ENCODE measurements at places on chromosomes 2 and 18.

GRCh38 chr2:221570321-221570935 is 1.7 kb downstream of the EPHA4 start:
- H3K27ac ChIP-seq = no peak overlapping the region
- no peaks in the 10 kb centered on the region for H3K36me3 ChIP-seq
- H3K4me3 ChIP-seq = peak overlapping the region; percentile 74
- DNase-seq = no peak
- H3K27me3 ChIP-seq = peaks cover 38% of the 10 kb centered on the region

DNA sequence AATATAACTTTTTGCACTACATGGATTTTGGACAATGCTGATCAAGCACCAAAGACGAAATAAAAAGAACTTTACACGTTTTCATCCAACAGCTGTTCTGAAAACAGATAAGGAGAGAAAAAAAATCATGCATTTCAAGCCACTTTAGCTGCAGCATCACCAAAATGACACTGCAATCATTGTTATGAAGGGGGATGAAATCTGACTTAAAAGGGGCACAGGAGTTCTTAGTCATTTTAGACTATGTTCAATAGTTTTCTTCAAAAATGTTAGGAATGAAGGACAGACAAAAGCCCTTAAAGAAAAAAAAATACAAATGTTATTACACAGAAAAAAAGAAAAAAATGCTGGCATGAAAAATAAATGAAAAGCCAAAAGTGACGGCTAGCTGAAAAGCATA is 71.2 kb downstream of the CUL3 start:
- H3K27ac ChIP-seq = no peak overlapping the region
- H3K4me1 ChIP-seq = peaks cover 10% of the 10 kb centered on the region

- no peak overlapping the region for H3K4me3 ChIP-seq
- no peak overlapping the region for H3K27ac ChIP-seq
- no peaks in the 10 kb centered on the region for H3K27me3 ChIP-seq
- DNase-seq = no peak
- peaks cover 3% of the 10 kb centered on the region for H3K36me3 ChIP-seq
Observed at GRCh38 chr2:173191601-173192000, 116.0 kb downstream of the MAP3K20 start.

DNA sequence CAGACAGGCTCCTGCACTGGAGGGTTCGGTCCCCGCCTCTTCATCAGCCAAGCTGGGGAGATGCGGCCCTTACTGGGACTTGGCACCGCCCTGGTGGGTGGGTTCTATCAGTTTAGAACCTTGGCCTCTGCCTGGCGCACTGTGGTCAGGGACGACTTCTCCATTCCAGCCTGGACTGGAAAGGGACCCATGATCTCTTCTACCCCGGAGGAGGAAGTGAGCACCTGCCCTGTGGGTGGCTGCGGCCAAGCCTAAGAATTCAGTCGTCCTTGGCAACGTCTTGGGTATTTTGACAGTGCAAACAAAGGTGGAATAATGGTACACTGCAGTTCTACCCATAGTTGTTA is 106.9 kb upstream of the CD302 start:
- H3K27me3 ChIP-seq = no peaks in the 10 kb centered on the region
- peak overlapping the region; percentile 44 for H3K27ac ChIP-seq
- H3K4me3 ChIP-seq = peak overlapping the region; percentile 62
- no peaks in the 10 kb centered on the region for H3K4me1 ChIP-seq

GRCh38 chr2:125397535-125398251 is 1258.3 kb upstream of the GYPC start:
- H3K36me3 ChIP-seq = no peaks in the 10 kb centered on the region
- H3K27ac ChIP-seq = no peak overlapping the region
- H3K4me1 ChIP-seq = no peaks in the 10 kb centered on the region
- H3K27me3 ChIP-seq = no peaks in the 10 kb centered on the region
- H3K4me3 ChIP-seq = no peak overlapping the region
- no peak for DNase-seq

GRCh38 chr2:161415034-161415986 is 787 bp upstream of the TBR1 start:
- H3K4me1 ChIP-seq = peaks cover 44% of the 10 kb centered on the region
- no peaks in the 10 kb centered on the region for H3K36me3 ChIP-seq
- H3K27me3 ChIP-seq = peaks cover 62% of the 10 kb centered on the region

- DNase-seq = no peak
- H3K4me3 ChIP-seq = no peak overlapping the region
- H3K4me1 ChIP-seq = no peaks in the 10 kb centered on the region
- no peaks in the 10 kb centered on the region for H3K27me3 ChIP-seq
- no peak overlapping the region for H3K27ac ChIP-seq
Observed at GRCh38 chr2:158894078-158894477, 74.4 kb upstream of the TANC1 start.

GRCh38 chr18:79856119-79857007 is 58.6 kb downstream of the KCNG2 start:
- peak; percentile 64 for DNase-seq
- H3K36me3 ChIP-seq = no peaks in the 10 kb centered on the region
- no peaks in the 10 kb centered on the region for H3K27me3 ChIP-seq
- peak overlapping the region; percentile 10 for H3K4me3 ChIP-seq
- no peaks in the 10 kb centered on the region for H3K4me1 ChIP-seq

DNA sequence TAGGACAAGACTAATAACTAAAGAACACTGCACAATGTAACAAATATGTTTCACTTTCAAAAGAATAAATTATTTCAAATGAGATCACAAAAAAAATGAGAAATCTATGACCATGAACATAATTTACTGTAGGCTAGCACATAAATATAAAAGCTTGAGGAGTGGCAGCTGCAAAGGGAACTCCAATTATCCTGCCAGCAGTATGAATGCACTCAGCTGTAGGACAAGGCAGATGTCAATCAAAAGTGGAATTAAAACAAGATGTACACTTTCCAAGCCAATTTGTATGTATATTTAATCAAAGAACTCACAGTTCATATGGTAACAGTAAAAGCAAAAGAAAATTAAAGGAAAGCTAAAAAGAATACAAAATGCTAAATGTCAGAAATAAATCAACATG is 76.6 kb upstream of the NCKAP5 start:
- no peaks in the 10 kb centered on the region for H3K36me3 ChIP-seq
- no peak for DNase-seq
- H3K27ac ChIP-seq = no peak overlapping the region
- H3K4me3 ChIP-seq = no peak overlapping the region

GRCh38 chr2:152336119-152336853 is 1.3 kb downstream of the FMNL2 start:
- H3K4me3 ChIP-seq = peak overlapping the region; percentile 90
- no peaks in the 10 kb centered on the region for H3K27me3 ChIP-seq
- H3K36me3 ChIP-seq = no peaks in the 10 kb centered on the region
- DNase-seq = peak; percentile 80

DNA sequence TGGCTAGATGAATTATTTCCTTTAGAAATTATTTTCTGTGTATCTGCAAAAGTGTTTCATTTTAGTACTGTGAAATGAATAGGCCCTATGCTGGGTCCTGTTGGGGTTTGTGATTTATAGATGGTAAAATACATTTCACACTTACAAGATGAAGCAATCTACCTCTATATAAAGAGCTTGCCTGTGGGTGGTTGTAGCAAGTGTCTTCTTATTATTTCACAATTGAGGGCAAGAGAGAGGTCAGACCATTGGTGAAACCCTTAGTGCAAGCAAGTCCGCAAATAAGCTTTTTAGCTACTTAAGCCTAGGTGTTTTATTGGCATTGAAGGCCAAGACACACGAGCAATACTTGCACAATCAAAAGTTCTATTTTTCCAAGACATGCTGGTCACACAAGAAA is 153.1 kb downstream of the FMNL2 start:
- no peaks in the 10 kb centered on the region for H3K27me3 ChIP-seq
- no peak for DNase-seq
- no peak overlapping the region for H3K4me3 ChIP-seq
- H3K36me3 ChIP-seq = no peaks in the 10 kb centered on the region
- H3K4me1 ChIP-seq = peaks cover 37% of the 10 kb centered on the region
- no peak overlapping the region for H3K27ac ChIP-seq

- H3K4me1 ChIP-seq = no peaks in the 10 kb centered on the region
- H3K27ac ChIP-seq = no peak overlapping the region
- H3K36me3 ChIP-seq = no peaks in the 10 kb centered on the region
Observed at GRCh38 chr2:178298785-178299212, 104.5 kb downstream of the OSBPL6 start.

DNA sequence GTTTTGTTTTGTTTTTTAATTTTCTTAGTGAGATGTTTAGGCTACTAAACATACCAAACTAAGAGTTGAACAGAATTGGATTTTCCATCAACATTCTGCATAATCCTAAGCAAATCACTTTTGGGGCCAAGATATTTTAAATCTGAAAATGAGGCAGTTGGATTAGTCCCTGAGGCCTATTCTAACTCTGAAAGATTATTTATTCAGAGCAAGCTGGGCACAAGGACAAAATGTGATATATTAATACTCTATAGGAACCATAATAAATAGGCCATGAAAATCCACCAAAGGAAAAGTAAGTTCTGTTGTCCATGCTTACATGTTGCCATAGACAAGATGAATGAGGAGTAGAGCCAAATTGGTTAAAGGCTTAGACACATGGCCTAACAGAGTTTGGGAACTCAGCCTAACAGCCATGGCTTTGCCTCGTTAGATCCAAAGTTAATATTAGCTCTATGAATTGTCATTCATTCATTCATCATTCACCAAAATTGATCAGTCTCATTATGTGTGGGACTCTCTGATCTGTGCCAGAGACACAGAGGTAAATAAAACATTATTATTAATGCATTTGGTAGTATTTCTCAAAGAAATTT is 183.5 kb downstream of the SCG2 start:
- no peak overlapping the region for H3K27ac ChIP-seq
- no peaks in the 10 kb centered on the region for H3K36me3 ChIP-seq
- no peak for DNase-seq

DNA sequence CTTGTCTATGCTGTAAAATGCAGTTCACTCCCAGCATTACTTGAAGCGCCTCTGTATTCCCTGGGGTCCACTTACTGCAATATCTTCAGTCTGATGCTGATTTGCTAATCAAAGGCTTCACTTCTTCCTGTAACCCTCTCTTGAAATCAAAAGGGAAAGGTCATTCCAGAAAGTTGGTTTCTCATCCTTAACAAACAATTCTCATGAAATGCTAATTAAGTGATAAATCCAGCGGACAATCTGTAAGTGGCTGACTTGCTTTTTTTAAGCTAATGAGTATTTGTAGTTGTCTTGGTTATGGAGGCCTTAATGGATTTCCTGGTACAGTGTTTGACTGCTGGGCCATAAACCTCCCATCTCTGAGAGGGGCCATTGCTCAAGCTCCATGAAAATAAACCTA is 499.6 kb upstream of the HS6ST1 start:
- H3K36me3 ChIP-seq = no peaks in the 10 kb centered on the region
- no peak overlapping the region for H3K27ac ChIP-seq
- DNase-seq = no peak
- no peaks in the 10 kb centered on the region for H3K27me3 ChIP-seq
- H3K4me3 ChIP-seq = no peak overlapping the region

- peak overlapping the region; percentile 98 for H3K27ac ChIP-seq
- H3K4me3 ChIP-seq = peak overlapping the region; percentile 12
- DNase-seq = peak; percentile 86
Observed at GRCh38 chr2:102063941-102064678, 72.3 kb downstream of the IL1R2 start.

DNA sequence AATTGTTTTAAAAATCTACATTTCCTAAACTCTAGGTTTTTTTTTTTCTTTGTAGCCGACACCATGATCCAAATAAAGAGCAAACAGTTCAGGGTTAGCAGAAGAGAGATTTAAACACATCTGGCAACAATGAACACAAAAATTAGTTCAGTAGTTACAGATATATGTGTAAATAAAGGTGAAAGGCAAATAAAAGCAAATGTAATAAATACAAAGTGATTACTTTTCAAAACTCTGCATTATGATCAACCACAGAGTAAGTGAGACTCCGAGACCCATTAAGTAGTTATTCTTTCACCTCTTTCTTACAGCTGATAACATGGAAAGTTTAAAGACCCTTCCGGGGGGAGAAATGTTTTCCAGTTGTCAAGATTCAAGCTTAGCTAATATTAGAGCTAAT is 716 bp downstream of the CALCRL start:
- peak overlapping the region; percentile 46 for H3K4me3 ChIP-seq
- H3K27ac ChIP-seq = peak overlapping the region; percentile 55
- no peaks in the 10 kb centered on the region for H3K36me3 ChIP-seq
- no peaks in the 10 kb centered on the region for H3K27me3 ChIP-seq
- DNase-seq = no peak

DNA sequence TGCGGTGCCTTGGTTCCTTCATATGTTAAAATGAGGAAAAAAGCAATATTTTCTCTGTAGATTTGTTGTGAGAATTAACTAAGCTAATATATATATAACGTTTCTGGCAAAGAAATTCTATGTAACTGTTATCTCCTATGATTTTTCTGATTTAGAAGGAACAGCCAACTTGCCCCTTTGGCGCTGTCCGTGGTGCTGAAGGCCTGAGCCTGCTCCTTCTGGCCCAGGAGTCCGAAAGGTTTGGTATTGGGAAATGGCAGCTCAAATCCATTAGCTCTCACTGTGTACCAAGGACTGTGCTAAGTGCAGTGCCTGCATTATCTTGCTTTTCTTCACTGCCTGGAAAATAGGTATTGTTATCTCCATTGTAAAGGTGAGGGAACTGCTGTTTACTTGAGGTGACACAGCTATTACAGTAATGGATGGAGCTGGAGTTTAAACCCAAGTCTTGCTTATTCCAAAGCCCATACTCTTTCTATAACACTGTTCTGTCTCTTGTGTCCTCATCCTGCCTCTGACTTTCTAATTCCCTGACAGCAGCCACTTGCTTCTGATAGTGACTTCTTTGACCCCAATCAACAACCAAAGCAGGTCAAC is 52.2 kb downstream of the C1QL2 start:
- DNase-seq = peak; percentile 80
- no peak overlapping the region for H3K27ac ChIP-seq
- H3K27me3 ChIP-seq = no peaks in the 10 kb centered on the region
- H3K4me1 ChIP-seq = no peaks in the 10 kb centered on the region
- no peak overlapping the region for H3K4me3 ChIP-seq

DNA sequence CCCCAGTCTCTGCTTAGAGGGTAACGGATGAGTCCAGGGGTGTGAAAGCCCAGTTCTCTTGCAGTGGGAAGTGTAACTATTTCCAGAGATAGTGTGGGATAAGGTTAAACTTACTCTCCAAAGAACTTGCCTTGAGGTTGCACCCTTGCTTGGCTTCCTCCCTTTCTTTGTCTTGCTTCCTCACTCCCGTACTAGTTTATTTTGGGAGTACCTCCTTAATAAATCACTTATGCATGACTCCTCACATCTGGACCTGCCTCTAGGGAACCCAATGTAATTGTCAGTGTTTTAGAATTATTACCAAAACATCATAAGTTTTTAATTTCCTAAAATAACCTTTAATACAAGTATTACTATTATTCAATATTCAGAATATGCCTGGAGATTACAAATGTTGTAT is 35.2 kb downstream of the CPO start:
- H3K4me3 ChIP-seq = no peak overlapping the region
- no peaks in the 10 kb centered on the region for H3K4me1 ChIP-seq
- DNase-seq = no peak
- H3K36me3 ChIP-seq = no peaks in the 10 kb centered on the region
- H3K27ac ChIP-seq = no peak overlapping the region

DNA sequence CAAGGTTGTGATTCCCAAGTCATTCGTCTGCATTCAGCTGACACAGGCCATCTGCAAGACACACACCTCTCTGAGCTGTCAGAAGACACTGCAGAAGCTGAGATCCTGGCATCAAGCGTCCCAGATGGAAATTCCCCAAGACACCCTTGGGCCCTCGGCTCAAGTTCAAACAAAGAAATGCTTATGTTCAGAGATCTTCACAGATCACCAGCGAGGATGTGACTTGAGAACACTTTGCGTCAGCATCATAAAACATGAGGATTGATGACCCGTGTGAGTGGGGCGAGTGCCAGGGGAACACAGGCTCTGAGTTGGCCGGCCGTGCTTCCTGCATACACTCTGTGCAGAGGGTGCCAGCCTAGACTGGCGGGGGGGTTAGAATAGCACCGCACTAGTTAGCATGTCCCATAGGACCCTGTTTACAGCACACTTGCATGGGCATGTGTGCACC is 36.8 kb downstream of the KCNIP3 start:
- no peaks in the 10 kb centered on the region for H3K36me3 ChIP-seq
- H3K4me1 ChIP-seq = no peaks in the 10 kb centered on the region
- H3K4me3 ChIP-seq = no peak overlapping the region
- DNase-seq = peak; percentile 45

Data from upper lobe of right lung (tissue), 1 donor.